ENCODE measurements at places on chromosomes 7 and 10.

GRCh38 chr7:116148626-116149025 is 61.7 kb upstream of the TES start:
- no peak for DNase-seq

DNA sequence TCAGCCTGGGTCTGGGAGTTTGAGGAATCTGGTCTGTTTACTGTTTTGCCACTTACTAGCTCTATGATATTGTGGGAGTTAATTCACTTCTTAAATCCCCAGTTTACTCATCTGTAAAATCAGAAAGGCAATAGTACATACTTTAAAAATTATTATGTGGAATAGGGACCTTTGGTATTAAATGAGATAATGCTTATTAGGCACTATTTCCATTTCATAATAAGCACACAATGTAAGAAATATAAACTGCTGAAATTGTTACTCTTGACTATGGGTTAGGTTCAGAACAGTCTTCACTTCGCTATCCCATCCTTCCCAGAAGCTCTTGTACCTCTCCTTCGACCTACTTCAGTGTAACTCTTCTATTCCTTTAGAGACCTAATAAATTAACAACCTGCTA is 47.2 kb downstream of the AGK start:
- DNase-seq: no peak

DNA sequence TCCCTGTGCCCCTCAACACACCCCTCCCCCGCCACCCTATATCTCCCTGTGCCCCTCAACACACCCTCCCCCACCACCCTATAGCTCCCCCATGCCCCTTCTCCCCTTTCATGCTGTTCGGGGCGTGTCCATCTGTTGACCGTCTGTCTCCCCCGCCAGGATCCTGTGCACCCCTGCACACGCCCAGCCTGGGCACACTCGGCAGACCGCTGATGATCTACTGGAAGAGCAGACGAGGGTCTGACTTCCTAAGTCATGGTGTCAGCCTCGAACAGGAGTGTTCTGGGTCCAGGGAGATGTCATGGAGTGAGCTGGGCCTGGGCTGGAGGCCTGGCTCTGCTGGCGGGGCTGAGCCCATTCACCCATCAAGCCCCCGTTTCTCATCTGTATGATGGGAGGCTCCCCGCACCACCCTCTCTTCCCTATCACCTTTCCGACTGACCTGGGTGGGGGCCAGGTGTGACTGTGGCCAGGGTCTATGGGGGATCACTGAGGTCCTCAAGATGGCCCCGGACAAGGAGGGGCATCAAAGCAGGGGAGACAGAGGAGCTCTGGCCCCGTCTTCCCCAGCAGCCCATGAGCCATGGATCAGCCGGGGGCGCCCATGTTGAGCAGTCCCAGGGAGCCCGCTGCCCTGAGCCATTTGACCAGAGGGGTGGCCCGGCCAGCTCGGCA is 48.3 kb downstream of the PDGFA start:
- DNase-seq: no peak

DNA sequence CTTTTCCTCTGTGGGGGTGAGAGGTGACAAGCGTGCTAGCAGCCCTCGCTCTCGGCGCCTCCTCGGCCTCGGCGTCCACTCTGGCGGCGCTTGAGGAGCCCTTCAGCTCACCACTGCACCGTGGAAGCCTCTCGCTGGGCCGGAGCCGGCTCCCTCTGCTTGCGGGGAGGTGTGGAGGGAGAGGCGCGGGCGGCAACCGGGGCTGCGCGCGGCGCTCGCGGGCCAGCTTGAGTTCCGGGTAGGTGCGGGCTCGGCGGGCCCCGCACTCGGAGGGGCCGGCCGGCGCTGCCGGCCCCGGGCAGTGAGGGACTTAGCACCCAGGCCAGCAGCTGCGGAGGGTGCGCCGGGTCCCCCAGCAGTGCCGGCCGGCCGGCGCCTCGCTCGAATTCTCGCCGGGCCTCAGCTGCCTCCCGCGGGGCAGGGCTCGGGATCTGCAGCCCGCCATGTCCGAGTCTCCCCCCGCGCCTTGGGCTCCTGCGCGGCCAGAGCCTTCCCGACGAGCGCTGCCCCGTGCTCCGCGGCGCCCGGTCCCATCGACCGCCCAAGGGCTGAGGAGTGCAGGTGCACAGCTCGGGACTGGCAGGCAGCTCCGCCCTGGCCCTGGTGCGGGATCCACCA is 352.8 kb upstream of the PODXL start:
- no peak for DNase-seq

- no peak for DNase-seq
These were observed 497.3 kb downstream of the INHBA start for GRCh38 chr7:41205600-41205999.

DNA sequence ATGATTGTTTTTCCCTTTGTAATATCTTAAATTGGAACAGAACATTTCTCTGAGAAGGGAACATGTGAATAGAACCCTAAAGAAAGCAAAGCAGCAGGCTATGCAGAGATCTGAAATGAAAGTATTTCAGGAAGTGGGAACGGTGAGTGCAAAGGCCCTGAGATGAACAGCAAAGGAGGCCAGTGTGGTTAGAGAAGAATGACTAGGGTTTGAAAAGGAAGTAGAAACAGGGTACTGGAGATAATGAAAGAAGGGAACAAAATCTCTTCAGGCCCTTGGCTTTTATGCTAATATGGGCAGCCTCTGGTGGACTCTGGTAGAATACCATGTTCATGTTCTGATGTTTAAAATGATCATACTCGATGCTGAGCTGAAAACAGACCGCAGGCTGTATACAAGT is 22.2 kb downstream of the ARHGAP21 start:
- no peak for DNase-seq

- no peak for DNase-seq
These were observed 10.6 kb upstream of the LAMTOR4 start for GRCh38 chr7:100137851-100138760.

DNA sequence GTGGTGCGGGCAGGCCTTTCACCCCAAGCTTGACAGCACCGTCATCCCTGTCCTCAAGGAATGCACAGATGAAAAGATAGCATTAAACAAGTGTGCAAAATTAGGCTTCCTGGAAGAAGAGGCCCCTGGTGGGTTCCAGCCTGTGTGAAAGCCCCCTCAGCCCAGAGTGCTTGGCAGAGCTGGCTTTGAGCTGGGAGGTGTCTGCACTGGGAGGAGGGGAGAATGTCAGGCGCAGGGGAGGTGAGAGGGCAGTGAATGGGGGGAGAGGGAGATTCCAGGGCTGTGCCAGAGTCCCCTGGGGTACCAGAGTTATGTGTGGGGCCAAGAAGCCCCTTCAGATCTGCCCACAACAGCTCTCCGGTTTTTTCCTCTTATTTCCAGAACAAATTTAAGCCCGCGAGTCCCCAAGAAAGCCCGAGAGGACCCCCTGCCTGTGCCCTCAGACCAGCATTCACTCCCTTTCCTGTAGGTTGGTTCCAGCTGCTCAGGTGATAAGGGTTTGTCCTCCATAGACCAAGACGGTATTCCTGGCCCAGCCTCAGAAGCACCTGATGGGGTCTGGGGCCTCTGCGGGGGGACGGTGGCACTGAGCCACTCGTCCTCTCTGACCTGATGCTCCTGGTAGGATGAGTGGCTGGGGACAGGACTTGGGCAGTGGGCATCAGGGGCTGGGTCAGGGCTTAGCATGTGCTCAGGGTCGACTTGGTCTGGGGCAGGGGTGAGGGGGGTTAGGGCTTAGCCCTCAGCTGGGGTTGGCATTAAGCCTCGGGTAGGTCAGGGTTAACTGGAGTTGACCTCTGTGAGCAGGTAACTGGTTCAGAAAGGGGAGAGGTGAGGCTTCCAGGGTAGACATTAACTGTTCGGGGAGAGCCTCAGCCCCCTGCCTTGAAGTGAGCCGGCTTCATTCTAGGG is 43.4 kb downstream of the ADCYAP1R1 start:
- no peak for DNase-seq

DNA sequence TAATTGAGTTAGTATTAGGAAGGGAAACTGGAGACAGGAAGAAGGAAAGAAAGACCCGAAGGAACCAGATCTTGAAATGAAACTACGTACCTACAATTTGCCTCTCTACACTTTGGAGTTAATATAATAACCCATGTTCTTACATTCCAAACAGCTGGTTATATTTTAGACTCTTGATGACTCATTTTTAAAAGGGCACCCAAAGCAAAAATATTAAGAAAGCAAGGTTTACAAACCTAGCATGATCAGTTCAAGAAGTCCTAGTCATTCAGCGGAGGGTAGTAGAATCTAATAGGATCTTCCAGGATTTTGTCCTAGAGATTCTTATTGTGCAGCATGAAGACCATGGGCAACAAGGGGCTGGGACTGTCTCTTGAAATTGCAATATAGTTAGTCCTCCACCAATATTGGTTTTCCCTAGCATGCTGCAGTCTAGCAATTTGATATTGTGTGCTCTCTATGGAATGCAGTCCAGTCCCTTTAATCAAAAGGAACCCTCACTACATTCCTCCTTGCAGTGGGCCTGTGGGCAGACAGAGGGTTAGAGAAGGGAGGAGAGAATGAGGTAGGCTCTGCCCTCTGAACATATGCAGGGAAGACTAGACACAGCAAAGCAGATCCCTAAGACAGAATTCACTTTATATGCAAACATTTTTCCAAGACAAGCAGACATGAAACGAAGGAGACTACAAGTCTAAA is 230.3 kb downstream of the INHBA start:
- DNase-seq: no peak

DNA sequence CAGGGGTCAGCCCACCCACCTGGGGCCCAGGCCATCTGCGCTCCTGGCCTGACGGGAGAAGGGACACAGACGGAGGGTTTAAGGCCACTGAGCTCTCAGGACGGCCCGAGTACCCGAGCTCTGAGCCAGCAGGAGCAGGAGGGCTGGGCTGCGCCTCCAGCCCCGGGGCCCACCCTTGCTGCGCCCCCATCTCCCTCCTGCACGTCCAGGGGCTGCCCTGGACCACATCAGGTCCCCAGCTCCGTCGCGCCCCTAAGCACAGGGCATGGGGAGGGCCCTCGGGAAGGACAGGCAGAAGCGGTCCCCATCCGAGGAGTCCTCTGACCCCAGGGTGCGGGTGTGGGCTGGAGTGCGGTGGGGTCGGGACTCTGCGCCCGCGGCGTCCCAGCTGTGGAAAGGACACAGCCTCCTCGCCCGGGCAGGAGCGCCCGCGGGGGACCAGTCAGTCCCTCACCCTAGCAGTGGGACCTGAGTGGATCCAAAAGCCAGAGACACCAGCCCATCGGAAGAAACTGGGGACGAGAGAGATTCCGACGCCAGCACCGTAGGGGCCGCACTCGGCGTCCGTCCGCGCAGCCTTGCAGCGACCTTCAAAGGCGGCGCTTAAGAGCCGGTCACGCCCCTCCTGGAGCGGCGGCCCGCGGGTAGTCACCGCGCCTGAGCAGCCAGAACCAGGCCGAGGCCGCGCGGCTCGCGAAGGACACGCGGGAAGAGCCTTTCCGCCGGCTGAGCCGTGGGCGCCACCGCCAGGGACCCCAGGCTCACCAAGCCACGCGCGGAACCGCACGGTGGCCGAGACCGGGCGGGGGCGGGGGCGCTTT is 15.9 kb downstream of the CAMK2B start:
- no peak for DNase-seq

GRCh38 chr7:69412331-69413146 is 185.7 kb upstream of the AUTS2 start:
- DNase-seq: no peak

DNA sequence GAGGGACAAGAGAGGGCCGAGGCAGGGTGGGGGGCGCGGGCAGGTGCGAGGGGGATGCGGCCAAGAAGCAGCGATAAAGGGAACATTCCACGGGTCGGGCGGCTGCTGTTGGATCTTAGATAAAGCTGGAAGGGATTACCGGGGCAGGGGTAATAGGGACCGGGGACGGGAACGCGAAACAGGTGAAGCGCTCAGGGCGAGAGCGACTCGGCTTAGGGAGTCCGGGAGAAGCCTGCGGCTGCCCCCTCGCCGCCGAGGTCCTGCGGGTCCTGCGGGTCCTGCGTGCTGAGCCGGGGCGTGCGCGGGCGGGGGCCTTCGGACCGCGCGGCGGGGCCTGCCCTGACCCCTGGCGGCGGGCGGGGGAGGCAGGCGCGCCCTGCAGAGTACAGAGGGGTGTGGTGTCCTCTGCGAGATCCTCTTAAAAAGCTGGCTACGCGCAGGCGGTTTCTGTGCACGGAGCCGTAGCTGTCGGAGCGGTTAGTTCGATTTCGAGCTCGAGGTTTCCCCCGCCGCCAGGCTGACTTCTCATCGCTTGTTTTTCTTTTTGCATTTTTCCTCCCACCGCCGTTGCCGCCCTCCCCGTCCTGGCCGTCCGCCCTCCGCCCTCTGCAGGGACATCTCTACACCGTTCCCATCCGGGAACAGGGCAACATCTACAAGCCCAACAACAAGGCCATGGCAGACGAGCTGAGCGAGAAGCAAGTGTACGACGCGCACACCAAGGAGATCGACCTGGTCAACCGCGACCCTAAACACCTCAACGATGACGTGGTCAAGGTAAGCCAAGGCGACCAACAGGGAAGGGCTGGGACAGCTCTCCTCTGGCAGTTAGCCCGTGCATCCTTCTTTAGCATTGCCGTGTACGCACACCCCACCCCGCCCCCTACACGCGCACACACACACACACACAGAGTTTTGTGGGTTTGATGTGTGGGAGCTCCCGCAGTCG is 1.4 kb downstream of the CAV1 start:
- no peak for DNase-seq

DNA sequence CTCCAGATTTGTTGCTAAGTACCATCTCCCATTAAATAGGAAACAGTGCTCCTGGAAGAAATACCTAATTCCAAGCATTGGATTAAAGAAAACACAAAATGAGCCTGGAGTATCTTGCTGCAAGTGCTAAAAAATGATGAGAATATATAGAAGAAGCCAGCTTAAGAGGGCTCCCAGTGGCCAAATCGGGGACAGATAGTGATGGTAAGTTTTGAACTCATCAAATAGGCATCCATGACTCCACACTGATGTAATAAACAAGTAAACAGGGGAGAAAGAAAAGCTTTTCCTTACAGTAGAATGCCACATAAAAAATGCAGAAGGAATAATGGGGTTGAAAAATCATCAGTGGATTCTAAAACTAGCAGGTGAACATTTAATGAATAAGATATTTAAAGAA is 72.4 kb downstream of the CTTNBP2 start:
- no peak for DNase-seq

DNA sequence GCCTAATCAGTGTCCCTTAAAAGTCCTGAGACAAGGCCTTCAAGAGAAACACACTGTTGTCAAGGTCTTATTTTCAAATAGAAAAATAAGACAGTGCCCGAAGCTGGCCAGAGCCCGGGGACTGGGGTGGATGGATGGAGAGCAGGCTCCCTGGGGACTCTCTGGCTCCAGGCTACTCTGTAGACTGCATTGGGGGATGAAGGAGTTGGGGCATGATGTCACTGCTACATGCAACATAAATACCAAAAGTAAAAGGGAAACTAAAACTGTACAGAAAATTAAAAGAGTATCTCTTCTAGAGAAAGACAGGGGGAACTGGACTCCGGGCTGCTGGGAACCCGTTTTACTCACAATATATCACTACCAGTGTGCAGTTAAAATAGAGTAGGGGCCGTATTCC is 629.8 kb downstream of the KCNMA1 start:
- DNase-seq: no peak

GRCh38 chr7:50652400-50653125 is 87.4 kb upstream of the DDC start:
- no peak for DNase-seq

- DNase-seq: no peak
These were observed 16.5 kb downstream of the CREB3L2 start for GRCh38 chr7:137985253-137985896.

All from brain pericyte (primary cell).